ENCODE measurements at places on chromosomes 12 and 14.

GRCh38 chr14:76194327-76194726, 42.6 kb downstream of the GPATCH2L start:
- H3K27ac ChIP-seq: no peak overlapping the region
- H3K27me3 ChIP-seq: no peaks in the 10 kb centered on the region
- peaks cover 35% of the 10 kb centered on the region for H3K36me3 ChIP-seq

DNA sequence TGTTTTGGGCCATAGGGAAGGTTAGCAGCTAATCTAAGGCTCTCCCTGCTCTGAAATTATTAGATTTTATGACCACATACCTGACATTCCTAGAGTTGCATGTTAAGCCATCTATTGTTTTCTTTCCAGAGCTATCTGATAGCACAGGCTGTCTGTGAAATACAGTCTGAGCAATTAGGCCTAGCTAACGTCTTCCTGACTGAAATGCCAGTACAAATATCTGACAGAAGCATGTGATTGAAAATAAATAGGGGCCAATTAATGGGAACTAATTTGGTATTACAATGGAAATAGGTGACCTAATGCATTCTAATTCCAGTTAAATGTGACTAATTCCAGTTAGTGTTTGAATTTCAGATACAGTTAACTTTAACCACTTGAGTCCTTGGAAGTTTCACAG, 115.2 kb downstream of the C12orf75 start:
- no peaks in the 10 kb centered on the region for H3K27me3 ChIP-seq
- no peaks in the 10 kb centered on the region for H3K36me3 ChIP-seq
- no peak overlapping the region for H3K4me3 ChIP-seq

- no peak overlapping the region for H3K27ac ChIP-seq
- no peak overlapping the region for H3K4me3 ChIP-seq
- H3K4me1 ChIP-seq: no peaks in the 10 kb centered on the region
Measured at GRCh38 chr12:99087278-99087677, 442.2 kb downstream of the APAF1 start.

GRCh38 chr12:119885549-119885948, 8.4 kb upstream of the CIT start:
- no peak overlapping the region for H3K27ac ChIP-seq
- no peak overlapping the region for H3K4me3 ChIP-seq
- H3K27me3 ChIP-seq: no peaks in the 10 kb centered on the region
- H3K36me3 ChIP-seq: no peaks in the 10 kb centered on the region

GRCh38 chr14:75286313-75286712, 7.7 kb downstream of the FOS start:
- no peak overlapping the region for H3K4me3 ChIP-seq
- H3K4me1 ChIP-seq: no peaks in the 10 kb centered on the region
- no peaks in the 10 kb centered on the region for H3K27me3 ChIP-seq
- no peak overlapping the region for H3K27ac ChIP-seq
- no peaks in the 10 kb centered on the region for H3K36me3 ChIP-seq

DNA sequence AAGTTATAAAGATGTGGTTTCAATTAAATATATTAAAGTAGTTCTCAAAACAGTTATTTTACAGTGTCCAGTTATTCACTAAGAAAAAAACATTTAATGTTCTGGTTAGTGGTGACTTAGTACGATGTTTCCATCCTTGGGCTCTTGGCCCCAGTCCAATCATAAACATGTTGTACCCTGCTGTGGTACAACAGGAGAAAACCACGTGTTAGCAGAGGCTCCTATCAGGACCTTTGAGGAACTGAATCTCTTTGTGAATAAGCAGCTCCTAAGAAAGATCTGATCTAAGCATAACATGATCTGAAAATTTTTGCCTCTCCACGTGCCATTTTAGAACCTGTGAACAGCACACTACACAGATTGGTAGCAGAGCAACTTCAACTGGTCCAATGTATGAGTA, 234.0 kb downstream of the SYT1 start:
- no peaks in the 10 kb centered on the region for H3K4me1 ChIP-seq
- no peak overlapping the region for H3K27ac ChIP-seq
- no peaks in the 10 kb centered on the region for H3K27me3 ChIP-seq
- H3K36me3 ChIP-seq: no peaks in the 10 kb centered on the region
- no peak for DNase-seq

GRCh38 chr12:105324704-105325103, 5.8 kb upstream of the C12orf75 start:
- DNase-seq: no peak
- no peak overlapping the region for H3K4me3 ChIP-seq
- peaks cover 19% of the 10 kb centered on the region for H3K4me1 ChIP-seq
- no peaks in the 10 kb centered on the region for H3K36me3 ChIP-seq
- no peak overlapping the region for H3K27ac ChIP-seq

DNA sequence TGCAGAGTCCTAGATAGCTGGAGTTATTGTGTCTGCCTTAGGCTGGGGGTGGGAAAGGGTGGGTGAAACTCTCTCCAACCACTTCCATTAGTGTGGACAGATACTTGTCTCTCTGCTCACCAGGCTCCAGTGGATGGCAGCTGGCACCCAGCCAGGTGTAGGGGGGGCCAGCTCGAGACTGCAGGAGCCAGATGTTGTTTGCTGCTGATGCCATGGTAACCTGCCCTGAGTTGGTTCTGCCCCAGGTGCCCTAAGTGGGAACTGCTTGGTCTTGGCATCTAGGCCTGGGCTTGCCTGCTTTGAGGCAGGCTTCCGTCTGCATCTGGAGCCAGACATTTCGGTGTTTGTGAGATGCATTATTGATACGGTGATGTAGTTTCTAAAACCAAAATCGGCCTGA, 82.2 kb downstream of the ADCK1 start:
- H3K27ac ChIP-seq: no peak overlapping the region
- H3K36me3 ChIP-seq: no peaks in the 10 kb centered on the region
- no peak overlapping the region for H3K4me3 ChIP-seq
- H3K27me3 ChIP-seq: no peaks in the 10 kb centered on the region

GRCh38 chr14:105526776-105527380, 495 bp downstream of the TMEM121 start:
- no peaks in the 10 kb centered on the region for H3K36me3 ChIP-seq
- H3K4me1 ChIP-seq: peaks cover 26% of the 10 kb centered on the region
- no peak for DNase-seq

- no peaks in the 10 kb centered on the region for H3K4me1 ChIP-seq
- no peak overlapping the region for H3K4me3 ChIP-seq
- no peak overlapping the region for H3K27ac ChIP-seq
- no peaks in the 10 kb centered on the region for H3K27me3 ChIP-seq
- H3K36me3 ChIP-seq: no peaks in the 10 kb centered on the region
- no peak for DNase-seq
Measured at GRCh38 chr12:106071686-106072085, 67.1 kb downstream of the NUAK1 start.

DNA sequence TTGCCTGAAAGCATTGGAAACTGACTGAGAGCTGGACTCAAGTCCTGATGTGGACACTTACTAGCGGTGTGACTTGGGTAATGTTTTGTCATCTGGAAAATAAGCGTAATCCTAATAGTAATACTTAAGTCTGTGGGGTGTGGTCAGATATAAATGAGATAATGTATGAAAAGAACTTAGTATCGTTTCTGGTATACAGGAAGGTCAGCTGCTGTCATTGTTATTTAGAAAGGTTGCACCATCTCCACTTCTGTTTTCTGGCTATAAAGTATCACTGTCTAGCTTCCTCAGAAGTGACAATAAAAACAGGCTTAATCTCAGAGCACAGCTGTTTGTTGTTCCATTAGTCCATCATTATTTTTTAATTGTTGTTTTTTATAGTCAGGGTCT, 34.1 kb upstream of the TUBA1C start:
- H3K36me3 ChIP-seq: no peaks in the 10 kb centered on the region
- no peak overlapping the region for H3K4me3 ChIP-seq
- H3K27ac ChIP-seq: no peak overlapping the region
- no peak for DNase-seq
- H3K4me1 ChIP-seq: peaks cover 5% of the 10 kb centered on the region

- H3K36me3 ChIP-seq: no peaks in the 10 kb centered on the region
- H3K27me3 ChIP-seq: no peaks in the 10 kb centered on the region
- H3K27ac ChIP-seq: no peak overlapping the region
- DNase-seq: no peak
- no peaks in the 10 kb centered on the region for H3K4me1 ChIP-seq
- H3K4me3 ChIP-seq: no peak overlapping the region
Measured at GRCh38 chr12:103020839-103021238, 63.4 kb downstream of the ASCL1 start.

- H3K36me3 ChIP-seq: no peaks in the 10 kb centered on the region
- H3K27me3 ChIP-seq: no peaks in the 10 kb centered on the region
- no peaks in the 10 kb centered on the region for H3K4me1 ChIP-seq
Measured at GRCh38 chr14:96762650-96763049, 34.5 kb upstream of the VRK1 start.

DNA sequence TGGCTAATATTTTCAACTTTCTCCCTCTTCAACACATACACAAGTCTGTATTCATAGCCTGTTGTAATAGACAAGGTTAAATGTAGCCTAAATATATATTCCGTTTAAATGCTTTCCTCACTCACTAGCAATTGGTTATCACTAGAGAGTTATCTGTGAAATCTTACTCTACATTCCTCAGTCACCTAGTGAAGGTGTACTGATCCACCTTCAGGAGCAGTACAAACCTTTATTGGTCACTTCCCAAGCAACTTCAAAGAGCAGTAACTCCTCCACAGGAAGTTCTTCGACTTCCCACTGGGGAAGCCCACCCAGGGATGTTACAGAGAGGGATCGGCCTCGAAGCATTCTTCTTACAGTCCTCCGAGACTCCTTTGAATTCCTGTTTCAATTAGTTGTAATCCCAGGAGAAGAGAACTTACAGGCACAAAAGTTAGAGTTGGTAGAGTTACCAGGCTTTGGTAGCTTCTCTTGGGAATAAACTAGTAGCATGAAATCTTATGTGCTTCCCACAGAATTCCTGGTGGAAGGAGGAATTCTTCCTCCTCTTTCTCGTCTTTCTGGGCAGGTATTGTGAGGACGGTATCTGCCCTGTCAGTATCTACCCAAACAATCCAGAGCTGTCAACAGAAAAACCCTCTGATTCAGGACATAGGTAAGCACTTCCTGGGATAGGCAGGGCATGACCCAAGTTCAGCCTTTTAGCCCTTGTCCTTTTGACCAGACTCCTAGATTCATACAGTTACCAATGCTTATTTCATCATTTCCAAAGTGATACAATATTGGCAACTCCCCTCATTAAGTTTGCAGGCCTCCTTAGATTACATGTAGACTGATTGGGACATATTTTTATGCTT, at the start of gene GYS2:
Gene GYS2 (minus strand): TSS at position 603 of the 857 bp plus-strand sequence. CDS start 255 bp downstream, at position 348.
- no peak within 1 kb of the TSS for H3K27ac ChIP-seq
- peaks cover 6% of the 10 kb centered on the region for H3K4me1 ChIP-seq
- H3K27me3 ChIP-seq: no peaks in the 10 kb centered on the region

- no peaks in the 10 kb centered on the region for H3K27me3 ChIP-seq
- peaks cover 31% of the 10 kb centered on the region for H3K4me1 ChIP-seq
- H3K27ac ChIP-seq: peak overlapping the region; percentile 90
- H3K4me3 ChIP-seq: peak overlapping the region; percentile 82
Measured at GRCh38 chr14:67620217-67620785, 581 bp downstream of the ARG2 start.

DNA sequence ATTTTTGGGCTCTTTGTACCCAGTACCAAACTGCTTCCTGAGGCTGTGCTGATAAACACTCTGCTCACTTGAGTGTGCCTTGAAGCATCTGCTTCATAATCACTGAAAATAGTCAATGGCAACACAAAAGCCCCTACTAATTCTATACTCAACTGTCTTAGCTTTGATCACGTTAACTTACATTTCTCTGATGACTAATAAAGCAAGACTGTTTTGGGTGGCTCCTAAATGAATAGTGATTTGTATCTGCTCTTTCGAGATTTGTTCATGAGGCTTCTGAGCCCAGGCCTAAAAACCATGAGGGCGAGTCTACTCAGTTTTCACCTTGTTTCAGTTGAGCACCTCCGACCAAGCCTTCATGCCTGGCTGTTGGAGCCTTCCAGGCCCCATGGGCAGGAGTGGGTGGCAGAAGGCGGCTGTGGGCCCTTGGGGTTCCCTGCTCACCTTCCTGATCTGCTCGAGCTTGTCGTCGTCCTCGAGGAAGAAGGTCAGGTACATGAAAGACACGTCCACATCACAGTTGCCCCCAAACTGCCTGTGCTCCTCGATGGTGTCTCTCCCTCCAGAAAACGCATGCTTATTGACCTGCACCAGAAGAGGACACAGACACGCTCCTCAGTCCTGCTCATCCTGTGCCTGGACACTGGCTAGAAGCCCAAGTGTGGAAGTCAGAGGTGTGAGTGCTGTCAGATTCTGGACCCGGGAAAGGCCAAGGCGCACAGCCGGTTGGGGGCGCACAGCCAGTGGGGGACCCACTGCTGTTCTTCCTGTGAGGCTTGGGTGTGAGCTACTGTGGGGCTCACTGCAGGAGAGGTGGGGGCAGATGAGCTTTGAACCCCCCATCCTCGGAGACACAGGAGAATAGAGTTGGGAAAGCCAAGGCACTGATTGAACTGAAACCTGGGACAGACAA, 13.7 kb downstream of the SLC25A47 start:
- H3K27me3 ChIP-seq: no peaks in the 10 kb centered on the region
- H3K36me3 ChIP-seq: no peaks in the 10 kb centered on the region
- H3K27ac ChIP-seq: no peak overlapping the region
- no peak for DNase-seq
- H3K4me1 ChIP-seq: no peaks in the 10 kb centered on the region

GRCh38 chr12:116962197-116962596, 51.4 kb downstream of the FBXW8 start:
- no peak for DNase-seq
- no peak overlapping the region for H3K27ac ChIP-seq

All from CD8-positive, alpha-beta memory T cell (primary cell).